ENCODE measurements at places on chromosomes 4 and X.

- DNase-seq, result no peak
Observed at GRCh38 chrX:20315140-20315539, 48.4 kb upstream of the RPS6KA3 start.

GRCh38 chrX:70117738-70118137 is 15.5 kb upstream of the IGBP1 start:
- no peak for DNase-seq

GRCh38 chr4:110106931-110107296 is 91.5 kb downstream of the ELOVL6 start:
- DNase-seq, result no peak

DNA sequence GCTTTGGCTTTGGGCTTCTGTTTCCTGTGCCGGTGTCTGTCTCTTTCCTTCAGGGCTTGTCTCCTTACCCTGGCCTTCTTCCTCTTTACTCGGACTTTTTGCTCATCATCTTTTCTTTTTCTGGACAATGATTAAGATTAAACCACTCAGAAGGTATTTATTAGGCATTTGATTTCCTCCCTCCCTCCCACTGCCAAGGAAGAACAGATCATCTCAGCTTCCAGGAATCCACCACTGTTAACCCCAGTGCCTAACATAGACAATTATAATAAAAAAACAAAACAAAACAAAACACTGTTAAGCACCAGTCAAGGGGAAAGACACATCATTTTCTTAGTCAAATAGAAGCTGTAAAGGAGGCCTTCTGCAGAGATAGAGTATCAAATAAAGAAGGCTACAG is 16.6 kb downstream of the PGRMC1 start:
- no peak for DNase-seq

DNA sequence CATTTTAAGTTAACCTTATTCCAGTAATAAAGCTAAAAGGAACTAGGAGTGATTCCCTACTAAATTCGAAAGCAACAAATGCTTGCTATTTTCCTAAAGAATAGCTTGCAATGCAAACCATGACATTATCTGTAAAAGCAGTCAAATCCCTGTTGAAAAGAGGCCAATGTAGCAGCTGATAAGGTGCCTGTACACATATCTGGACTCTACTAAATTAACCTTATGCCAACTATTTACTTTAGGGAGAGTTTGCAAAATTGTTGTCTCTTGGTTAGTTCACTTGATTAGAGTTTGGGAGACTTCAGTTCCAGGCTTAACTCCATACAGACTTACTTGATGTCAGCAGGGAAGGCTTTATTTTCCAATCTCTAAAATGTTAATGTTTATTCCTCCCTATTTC is 6.0 kb downstream of the IL13RA2 start:
- no peak for DNase-seq

DNA sequence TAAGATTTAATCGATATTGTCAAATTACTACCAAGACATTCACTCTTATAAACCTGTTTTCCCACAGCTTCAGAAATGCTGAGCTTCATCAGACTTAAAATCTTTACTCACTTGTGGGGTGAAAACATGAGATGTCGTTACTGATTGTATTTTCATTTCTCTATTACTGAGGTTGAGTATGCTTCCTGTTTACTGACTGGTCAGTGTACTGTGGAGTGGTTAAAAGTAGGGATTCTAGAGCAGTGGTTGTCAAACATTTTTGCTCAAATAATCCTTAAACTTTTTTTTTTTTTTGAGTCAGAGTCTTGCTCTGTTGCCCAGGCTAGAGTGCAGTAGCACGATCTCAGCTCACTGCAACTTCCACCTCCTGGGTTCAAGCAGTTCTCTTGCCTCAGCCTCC is 50.3 kb downstream of the NSUN7 start:
- DNase-seq, result no peak

DNA sequence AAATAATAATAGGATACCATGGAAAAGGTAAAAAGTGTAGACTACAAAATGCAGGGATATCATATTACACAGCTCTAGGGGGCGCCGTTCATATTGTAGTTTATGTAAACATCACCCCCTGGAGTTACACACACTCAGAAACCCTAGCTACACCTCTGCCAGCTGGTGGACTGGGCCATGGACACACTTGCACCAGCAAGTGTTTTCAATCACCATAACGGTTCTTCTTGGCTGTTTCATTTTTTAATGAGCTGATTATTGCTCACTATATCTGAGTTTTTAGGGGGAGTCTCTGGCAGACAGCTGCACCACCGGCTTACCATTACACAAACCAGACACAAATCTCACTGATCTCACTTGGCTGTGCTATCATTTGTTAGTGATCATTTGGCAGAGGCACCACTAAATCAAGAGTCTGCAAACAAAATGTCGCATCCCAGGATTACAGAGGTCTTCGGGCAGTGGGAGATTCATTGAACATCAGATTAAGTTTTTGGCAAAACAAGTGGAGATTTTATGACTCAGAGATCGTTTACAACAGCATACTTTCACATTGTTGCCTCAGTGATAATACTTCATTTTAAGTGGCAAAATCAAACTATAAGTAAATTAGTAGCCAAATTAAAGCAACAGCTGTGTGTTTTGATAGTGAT is 185.7 kb downstream of the UNC5C start:
- DNase-seq, result no peak

DNA sequence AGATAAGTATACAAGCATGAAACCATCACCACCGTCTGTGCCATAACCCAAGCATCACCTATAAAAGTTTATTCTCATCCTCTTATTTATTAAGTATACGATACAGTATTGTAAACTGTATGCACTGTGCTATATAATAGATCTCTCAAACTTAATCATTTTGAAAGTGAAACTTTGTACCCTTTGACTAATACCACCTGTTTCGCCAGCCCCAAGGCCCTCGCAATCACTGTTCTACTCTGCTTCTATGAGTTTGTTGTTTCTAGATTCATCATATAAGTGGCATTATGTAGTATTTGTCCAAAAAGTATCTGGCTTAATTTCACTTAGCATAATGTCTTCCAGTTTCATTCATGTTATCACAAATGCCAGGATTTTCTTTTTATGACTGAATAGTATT is 72.1 kb upstream of the DOCK11 start:
- DNase-seq, result no peak

DNA sequence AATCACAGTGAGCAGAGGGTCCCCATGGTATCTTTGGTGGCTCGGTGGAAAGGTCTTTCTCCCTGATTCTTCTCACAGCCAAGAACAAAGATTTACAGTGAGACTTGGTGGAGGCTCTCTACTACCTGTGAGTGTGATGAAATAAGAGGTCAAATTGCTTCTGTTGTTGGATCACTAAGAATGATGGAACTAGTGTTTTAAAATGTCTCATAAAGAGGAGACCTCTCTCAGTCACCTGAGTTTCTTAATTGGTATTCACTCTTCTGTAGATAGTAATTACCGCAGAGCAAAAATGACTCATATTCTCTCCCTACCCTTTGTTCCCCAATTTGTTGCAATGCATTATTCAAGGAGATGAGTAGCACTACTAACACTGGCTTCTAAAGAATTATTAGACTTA is 100.9 kb upstream of the TBC1D9 start:
- DNase-seq, result no peak

- DNase-seq, result no peak
Observed at GRCh38 chr4:147833741-147834140, 101.9 kb downstream of the ARHGAP10 start.

All from stimulated activated CD4-positive, alpha-beta T cell treated with anti-CD3 and anti-CD28 coated beads, Interleukin-15, amount 100 ng/mL, for 48 hours (primary cell).